RPMI8226 (cell line): ENCODE measurements at places on chromosomes 5 and 9.

DNA sequence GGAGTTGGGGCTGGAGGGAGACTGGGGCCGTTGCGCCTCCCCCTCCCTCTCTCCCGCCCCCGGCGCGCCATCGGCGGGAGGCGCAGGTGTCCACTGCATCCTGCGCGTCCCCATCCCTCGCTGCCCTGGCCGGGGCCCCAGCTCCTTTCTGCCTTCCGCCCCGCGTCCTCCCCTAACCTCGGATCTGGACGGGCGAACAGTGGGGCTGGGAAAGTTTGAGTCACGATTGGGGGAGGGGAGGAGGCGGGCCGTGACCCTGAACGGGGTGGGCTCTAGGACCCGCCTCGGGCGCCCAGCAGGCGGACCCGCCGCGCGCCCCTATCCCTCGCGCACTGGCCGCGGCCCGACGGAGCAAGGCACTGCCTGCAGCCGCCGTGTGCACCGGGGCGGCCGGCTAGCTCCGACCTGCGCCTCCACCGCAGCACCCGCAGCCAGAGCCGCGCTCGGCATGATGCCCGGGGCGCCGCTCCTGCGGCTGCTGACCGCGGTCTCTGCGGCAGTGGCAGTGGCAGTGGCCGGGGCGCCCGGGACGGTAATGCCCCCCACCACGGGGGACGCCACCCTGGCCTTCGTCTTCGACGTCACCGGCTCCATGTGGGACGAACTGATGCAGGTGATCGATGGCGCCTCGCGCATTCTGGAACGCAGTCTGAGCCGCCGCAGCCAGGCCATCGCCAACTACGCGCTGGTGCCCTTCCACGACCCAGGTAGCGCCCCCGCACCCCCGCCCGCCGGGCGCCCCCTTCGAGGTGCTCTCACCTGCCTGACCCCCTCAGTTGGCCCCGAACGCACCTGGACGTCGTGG lies at the start of gene HMCN2:
Gene HMCN2, plus strand, starts transcription at position 330 of the 805 bp plus-strand sequence. Its CDS starts 119 bp downstream, at position 449.
- DNase-seq = peak; percentile 45

DNA sequence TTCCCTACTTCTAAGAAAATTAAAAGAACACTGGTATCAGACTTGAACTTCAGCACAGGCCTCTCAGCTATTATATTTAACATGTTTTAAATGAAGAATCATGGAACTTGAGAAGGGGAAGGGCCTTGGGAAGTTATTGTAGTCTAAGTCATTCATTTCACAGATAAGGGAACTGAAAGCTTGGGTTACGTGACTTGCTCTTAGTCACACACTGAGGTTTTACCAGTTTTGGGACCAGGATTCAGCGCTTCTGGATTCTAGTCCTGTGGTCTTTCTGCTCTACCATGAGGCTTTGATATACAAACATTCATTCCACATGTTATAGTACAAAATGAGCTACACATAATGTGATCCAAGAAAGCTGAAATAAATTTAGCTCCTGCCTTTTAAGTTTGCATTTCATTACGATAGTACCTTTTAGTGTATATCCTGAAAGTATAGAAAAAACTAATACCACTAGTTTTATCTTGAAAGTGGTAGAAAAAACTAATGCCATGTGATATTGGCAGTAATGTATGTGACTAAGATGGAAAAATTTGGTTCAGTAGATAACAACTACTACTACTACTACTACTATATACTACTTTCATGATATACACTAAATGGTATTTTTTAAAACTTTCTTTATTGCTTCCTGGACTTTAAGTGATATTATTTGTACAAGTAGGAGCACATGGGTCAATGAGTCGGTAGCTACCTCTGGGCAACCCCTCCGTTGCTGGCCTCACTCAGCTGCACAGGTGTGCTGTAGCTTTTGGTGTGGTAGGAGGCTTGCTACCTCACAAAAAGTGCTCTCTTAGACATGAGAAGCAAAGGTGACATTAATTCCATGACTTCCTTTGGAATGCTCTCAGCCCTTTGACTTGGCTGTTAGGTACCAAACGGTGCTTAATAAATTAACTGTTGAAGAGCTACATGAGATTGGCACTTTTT lies 40.7 kb downstream of the F2RL2 start:
- DNase-seq = peak; percentile 89

GRCh38 chr9:89522959-89523285 lies 25.0 kb upstream of the SEMA4D start:
- no peak for DNase-seq

- DNase-seq = peak; percentile 86
Observed at GRCh38 chr9:137534256-137535119, 15.7 kb downstream of the PNPLA7 start.

DNA sequence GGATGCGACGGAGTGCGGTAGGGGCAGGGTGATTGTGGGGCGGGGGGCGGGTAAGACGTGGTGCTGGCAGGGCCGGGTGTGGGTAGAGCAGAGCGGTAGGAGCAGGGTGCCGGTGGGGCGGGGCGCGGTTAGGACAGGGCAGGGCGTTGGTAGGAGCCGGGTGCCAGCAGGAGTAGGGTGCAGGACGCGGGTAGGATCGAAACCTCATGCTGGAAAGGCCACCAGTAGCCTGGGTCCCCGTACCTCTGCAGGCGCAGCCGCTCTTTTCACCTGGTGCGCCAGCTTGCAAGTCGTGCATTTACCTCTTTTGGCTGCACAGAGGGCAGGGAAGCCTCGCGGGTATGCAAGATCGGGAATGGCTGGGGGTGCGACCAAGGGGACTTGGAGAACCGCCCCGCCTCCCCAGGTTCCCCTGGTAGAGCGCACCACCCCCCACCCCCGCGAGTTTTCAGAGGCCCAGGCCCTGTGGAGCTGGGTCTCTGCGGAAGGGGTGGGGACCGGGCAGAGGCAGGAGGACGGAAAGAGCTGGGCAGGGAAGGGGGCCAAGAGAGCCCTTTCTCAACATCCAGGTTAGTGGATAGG lies 104.8 kb upstream of the SIMC1 start:
- peak; percentile 51 for DNase-seq

- DNase-seq = no peak
Observed at GRCh38 chr9:133781828-133782135, 43.6 kb upstream of the SARDH start.

DNA sequence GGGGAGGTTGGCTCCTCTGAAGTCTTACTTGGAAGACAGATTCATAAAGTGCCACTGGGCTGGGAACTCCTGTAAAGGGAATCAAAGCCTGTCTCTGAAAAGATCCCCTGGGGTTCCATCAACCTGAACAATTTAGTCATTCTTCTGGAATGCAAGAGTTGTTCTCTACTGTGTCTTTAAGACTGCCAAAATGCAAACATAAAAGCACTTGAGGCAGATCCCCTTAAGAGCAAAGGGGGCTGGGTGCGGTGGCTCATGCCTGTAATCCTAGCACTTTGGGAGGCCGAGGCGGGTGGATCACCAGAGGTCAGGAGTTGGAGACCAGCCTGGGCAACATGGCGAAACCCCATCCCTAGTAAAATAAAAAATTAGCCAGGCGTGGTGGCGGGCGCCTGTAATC lies 16.7 kb downstream of the CDKN2AIPNL start:
- no peak for DNase-seq

- DNase-seq = no peak
Observed at GRCh38 chr5:19928562-19929421, 59.2 kb downstream of the CDH18 start.

DNA sequence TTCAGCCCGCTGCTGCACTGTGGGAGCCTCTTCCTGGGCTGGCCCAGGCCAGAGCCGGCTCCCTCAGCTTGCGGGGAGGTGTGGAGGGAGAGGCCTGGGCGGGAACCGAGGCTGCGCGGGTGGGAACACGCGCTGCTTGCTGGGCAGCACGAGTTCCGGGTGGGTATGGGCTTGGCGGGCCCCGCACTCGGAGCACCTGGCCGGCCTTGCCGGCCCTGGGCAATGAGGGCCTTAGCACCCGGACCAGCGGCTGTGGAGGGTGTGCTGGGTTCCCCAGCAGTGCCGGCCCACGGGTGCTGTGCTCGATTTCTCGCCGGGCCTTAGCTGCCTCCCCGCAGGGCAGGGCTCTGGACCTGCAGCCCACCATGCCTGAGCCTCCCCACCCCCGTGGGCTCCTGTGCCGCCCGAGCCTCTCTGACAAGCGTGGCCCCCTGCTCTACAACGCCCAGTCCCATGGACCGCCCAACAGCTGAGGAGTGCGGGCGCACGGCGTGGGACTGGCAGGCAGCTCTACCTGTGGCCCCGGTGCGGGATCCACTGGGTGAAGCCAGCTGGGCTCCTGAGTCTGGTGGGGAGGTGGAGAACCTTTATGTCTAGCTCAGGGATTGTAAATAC lies 1366.4 kb upstream of the NUDT12 start:
- no peak for DNase-seq

- DNase-seq = no peak
Observed at GRCh38 chr5:149186506-149186905, 45.2 kb downstream of the ABLIM3 start.

GRCh38 chr5:107484281-107484680 lies 186.5 kb downstream of the EFNA5 start:
- DNase-seq = no peak

- no peak for DNase-seq
Observed at GRCh38 chr5:137305971-137306602, 193.0 kb downstream of the SPOCK1 start.

DNA sequence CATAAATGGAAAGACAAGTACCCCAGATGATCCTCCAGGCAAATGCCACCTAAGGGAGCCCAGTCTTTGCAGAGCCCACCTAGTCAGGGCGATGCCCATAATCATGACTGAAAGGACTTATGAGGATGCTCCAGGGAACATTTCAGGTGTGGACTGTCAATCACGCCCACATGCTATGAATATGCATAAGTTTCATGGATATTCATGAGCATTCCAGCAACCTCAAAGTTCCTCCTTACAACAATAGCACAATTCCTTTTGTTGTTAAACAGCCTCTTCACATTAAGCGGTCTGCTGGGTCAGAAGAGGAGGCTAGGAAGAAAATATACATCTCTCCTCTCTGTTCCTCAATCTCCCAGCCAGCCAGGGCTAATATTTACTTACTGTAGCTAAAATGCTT lies 161.6 kb downstream of the C5orf15 start:
- no peak for DNase-seq

DNA sequence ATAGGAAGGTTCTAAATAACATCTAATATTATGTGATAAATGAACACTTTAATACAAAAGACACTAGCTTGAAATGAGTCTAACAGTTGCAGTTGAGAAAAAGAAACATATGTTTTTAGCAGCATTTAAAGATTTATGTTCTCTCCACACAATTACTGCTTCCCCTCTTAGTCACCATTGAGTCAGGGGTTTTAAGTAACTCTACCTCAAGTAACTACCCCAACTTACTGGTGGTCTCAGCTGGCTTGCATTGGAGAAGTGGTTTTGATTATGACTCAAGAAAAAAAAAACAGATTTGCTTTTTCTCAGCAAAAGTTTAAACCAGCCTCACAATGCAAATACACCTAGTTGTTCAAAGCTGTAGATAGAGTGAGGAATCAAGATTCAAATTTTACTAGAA lies 1216.5 kb upstream of the CDH9 start:
- no peak for DNase-seq

GRCh38 chr5:136620016-136620419 lies 254.7 kb upstream of the TRPC7 start:
- no peak for DNase-seq
